ENCODE measurements at places on chromosomes 1 and 21.

- no peak for DNase-seq
Measured at GRCh38 chr1:181079382-181079781, 9.1 kb upstream of the IER5 start.

DNA sequence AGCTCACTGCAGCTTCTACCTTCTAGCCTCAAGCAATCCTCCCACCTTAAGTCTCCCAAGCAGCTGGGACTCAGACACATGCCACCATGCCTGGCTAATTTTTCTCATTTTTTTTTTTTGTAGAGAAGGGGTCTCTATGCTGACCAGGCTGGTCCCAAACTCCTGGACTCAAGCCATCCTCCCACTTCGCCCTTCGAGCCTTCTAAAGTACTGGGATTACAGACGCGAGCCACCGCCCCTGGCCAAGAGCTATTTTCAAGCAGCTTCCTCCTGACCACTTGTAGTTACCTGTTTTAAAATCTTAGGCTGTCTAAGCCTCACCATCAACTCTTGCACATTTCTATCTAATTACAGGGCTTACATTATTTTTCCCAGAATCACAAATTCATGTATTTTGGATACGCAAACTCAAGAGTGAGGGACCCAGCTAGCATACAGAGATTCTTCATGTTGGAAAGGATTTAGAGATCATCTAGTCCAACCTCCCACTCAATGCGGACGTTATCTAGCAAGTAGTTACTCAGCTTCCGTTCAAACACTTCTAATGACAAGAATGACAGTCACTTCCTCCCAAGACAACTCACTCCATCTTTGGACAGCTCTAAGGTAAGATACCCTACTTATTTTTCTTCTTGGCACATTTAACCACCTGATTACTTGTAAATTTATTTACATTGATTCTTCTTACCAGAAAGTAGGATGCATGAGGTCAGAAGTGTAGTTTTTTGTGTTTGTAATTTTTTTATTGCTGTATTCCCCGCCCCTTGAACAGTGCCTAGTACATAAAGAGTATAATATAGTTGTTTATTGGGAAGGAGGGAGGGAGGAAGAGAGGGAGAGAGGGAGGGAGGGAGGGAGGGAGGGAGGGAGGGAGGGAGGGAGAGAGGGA is 65.4 kb downstream of the LUZP1 start:
- no peak for DNase-seq

DNA sequence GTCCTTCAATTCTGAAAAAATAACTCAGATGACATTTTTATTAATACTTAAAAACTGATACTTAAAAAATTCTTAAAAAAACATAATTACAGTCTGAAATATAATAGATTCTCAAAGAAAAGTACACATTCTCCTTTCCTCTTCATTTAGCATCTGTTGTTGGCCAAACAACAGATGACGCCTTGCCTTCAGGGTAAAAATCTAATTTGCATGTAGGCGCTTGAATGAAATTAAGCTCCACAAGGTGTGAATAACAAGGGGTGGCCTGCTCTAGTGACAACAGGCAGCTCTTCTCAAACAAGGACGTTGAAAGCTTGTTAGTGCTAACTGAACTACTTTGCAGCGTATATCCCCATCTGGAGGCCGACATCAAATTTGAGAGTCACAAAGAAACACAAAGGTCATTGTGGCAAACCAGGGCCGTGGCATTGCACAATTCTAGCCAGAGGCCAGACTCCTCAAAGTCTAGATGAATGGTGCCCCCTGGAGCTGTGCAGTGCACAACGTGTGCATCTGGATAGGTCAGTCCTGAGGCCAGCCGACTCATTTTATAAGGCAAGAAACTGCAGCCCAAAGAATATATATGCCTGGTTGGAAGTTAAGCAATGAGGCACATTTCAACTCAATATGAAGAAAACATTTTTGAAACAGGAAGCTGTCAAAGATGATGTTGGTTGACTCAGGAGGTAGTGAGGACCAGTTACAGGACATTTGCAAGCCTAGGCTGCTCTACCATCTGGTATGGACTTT is 459.2 kb upstream of the RUNX1 start:
- no peak for DNase-seq

DNA sequence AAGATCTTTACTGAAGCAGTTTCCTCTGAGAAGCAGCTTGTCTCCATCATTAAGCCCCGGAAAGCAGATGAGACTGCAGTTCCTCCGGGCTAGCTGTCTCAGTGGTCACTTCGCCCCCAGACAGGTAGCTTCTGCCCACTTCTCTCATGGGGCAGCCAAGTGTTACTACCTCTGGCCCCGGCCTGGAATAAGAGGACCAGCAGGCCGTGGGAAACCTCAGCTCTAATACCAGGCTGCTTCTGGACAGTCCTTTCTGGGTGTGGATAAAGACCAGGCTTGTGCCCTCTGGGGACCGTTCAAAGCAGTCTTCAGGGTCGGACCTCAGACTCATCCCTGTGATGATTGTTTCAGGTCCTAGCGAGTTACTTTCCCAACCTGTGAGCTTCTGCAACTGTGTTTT is 54.8 kb downstream of the RUNX3 start:
- no peak for DNase-seq

- no peak for DNase-seq
Measured at GRCh38 chr1:107220036-107220435, 79.2 kb downstream of the NTNG1 start.

DNA sequence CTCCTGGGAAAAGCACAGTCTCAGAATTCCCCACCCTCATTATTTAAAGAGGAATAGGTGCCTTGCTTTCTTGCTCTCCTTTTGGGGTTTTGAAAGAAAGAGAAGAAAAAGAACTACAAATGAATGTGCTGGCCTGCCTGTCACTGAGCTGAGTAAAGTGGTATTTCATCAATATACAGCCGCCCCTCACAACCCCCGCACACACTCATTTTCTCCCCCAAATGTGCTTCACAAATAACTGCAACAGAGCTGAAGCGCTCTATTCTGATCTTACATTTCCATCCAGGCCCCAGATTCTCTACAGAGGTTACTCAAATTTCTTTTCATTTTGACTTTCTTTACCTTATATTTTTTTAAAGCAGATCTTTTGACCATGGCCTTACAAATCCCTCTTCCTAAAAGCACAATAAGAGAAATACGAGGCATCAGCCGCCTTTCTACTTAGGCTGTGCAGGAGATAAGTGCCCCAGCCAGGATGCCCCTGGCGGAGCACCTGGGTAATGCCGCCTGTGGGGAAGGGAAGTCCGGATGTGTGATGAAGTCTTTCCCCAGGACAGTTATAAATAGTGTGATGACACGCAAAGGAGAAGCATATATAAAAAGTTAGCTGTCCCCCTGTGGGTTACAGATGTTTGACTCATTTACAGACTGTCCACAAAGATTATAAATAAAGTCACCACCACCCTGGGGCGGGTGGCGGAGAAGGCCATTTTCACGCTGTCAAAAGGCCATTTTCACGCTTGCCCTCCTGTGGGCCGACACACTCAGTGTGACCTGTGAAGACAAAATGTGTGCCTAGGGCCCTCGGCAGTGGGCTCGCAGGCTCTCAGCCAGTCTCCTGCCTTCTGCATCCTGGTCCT is 6.5 kb downstream of the KCNN3 start:
- peak; percentile 30 for DNase-seq

Measured in stimulated activated CD4-positive, alpha-beta T cell treated with anti-CD3 and anti-CD28 coated beads, Interleukin-4, amount 100 ng/mL, for 1 hour (primary cell).